ENCODE measurements at places on chromosomes 5 and 9. TPM values are rescaled to one million over a fixed set of nuclear protein-coding genes. Genes with fewer than 3 reads are reported as not detected.

SCGB3A1 gene
- total RNA-seq = not detected

GABRG2 gene
- not detected for total RNA-seq

OR1L4 gene
- total RNA-seq = not detected

MAN1B1 gene
- 47.5 TPM for total RNA-seq

ZNF454 gene
- total RNA-seq = not detected

CCDC183 gene
- total RNA-seq = not detected

PCDHGA12 gene
- total RNA-seq = 0.11 TPM

DNAH5 gene
- not detected for total RNA-seq

DROSHA gene
- total RNA-seq = 98.1 TPM

CENPH gene
- total RNA-seq = 37.0 TPM

LECT2 gene
- not detected for total RNA-seq

BSPRY gene
- 11.1 TPM for total RNA-seq

DNA sequence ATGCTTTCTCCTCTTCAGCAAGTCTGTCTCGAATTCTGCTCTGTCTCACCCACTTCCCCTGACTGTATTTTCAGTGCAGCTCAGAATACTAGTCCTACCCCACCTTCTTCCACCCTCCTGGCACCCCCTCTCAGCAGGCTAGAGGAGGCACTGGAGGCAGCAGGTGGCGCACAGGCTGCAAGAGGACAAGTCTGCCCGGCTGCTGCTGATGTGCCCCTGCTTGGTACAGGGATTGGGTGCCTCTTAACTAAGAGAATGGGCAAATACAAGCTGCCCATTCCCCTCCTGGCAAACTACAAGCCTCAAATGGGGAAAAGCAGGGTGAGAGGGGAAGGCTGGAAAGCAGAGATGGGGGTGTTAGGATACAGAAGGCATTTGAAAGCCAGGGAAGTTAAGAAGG, 5.1 kb downstream of the TLN1 start:
- H3K27ac ChIP-seq = peak overlapping the region; percentile 82
- peaks cover 47% of the 10 kb centered on the region for H3K36me3 ChIP-seq
- H3K4me3 ChIP-seq = no peak overlapping the region
- H3K27me3 ChIP-seq = no peaks in the 10 kb centered on the region
- DNase-seq = no peak
- peaks cover 9% of the 10 kb centered on the region for H3K4me1 ChIP-seq

- peaks cover 9% of the 10 kb centered on the region for H3K4me1 ChIP-seq
- DNase-seq = no peak
- no peak overlapping the region for H3K4me3 ChIP-seq
- no peaks in the 10 kb centered on the region for H3K27me3 ChIP-seq
- no peak overlapping the region for H3K27ac ChIP-seq
- peaks cover 5% of the 10 kb centered on the region for H3K36me3 ChIP-seq
Observed at GRCh38 chr9:128732576-128732975, 8.6 kb upstream of the ZDHHC12 start.

GRCh38 chr5:135212361-135213026, 178.5 kb upstream of the PITX1 start:
- no peak overlapping the region for H3K4me3 ChIP-seq
- H3K27ac ChIP-seq = no peak overlapping the region
- H3K4me1 ChIP-seq = no peaks in the 10 kb centered on the region
- H3K36me3 ChIP-seq = no peaks in the 10 kb centered on the region

GRCh38 chr9:113985968-113986585, 92.0 kb downstream of the AMBP start:
- no peak overlapping the region for H3K27ac ChIP-seq
- no peak for DNase-seq
- no peak overlapping the region for H3K4me3 ChIP-seq
- H3K36me3 ChIP-seq = no peaks in the 10 kb centered on the region
- no peaks in the 10 kb centered on the region for H3K27me3 ChIP-seq

GRCh38 chr5:89307972-89308371, 425.0 kb upstream of the MEF2C start:
- H3K27ac ChIP-seq = no peak overlapping the region
- no peak overlapping the region for H3K4me3 ChIP-seq
- no peaks in the 10 kb centered on the region for H3K36me3 ChIP-seq
- peaks cover 2% of the 10 kb centered on the region for H3K27me3 ChIP-seq
- no peak for DNase-seq
- H3K4me1 ChIP-seq = peaks cover 5% of the 10 kb centered on the region

- DNase-seq = peak; percentile 14
- H3K4me1 ChIP-seq = peaks cover 11% of the 10 kb centered on the region
- no peaks in the 10 kb centered on the region for H3K27me3 ChIP-seq
- H3K36me3 ChIP-seq = no peaks in the 10 kb centered on the region
Observed at GRCh38 chr5:149831492-149831891, 101.4 kb downstream of the PPARGC1B start.

DNA sequence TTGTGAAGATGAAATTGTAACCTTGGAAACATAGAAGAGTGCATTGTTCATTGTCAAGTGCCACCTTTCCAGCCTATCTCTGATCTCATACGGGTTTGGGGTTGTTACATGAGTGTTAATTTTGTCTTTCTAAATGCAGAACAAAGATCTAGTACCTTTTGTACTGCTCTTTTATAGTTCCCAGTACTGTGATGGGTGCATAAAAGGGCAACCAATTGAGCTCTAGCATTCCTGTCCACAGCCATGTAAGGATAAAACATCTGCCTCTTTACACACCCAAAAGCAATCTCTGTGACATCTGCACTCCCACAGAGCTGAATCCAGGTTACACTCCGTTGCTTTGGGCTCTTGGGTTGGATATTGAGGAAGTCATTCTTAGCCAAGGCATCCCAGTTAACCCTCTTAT, 255.2 kb downstream of the SGCD start:
- DNase-seq = no peak
- H3K27me3 ChIP-seq = peaks cover 5% of the 10 kb centered on the region
- no peak overlapping the region for H3K27ac ChIP-seq
- H3K36me3 ChIP-seq = no peaks in the 10 kb centered on the region
- no peak overlapping the region for H3K4me3 ChIP-seq

- H3K27me3 ChIP-seq = peaks cover 11% of the 10 kb centered on the region
- no peak overlapping the region for H3K4me3 ChIP-seq
- H3K4me1 ChIP-seq = peaks cover 4% of the 10 kb centered on the region
Observed at GRCh38 chr5:160266752-160267345, 37.5 kb downstream of the FABP6 start.

GRCh38 chr9:130112538-130113151, 58.9 kb downstream of the GPR107 start:
- no peaks in the 10 kb centered on the region for H3K27me3 ChIP-seq
- DNase-seq = no peak
- H3K4me1 ChIP-seq = peaks cover 23% of the 10 kb centered on the region
- peaks cover 28% of the 10 kb centered on the region for H3K36me3 ChIP-seq
- H3K4me3 ChIP-seq = no peak overlapping the region

- no peak overlapping the region for H3K27ac ChIP-seq
- no peak for DNase-seq
- no peak overlapping the region for H3K4me3 ChIP-seq
- H3K27me3 ChIP-seq = no peaks in the 10 kb centered on the region
- H3K4me1 ChIP-seq = no peaks in the 10 kb centered on the region
Observed at GRCh38 chr5:135008981-135009735, 24.9 kb downstream of the PITX1 start.

DNA sequence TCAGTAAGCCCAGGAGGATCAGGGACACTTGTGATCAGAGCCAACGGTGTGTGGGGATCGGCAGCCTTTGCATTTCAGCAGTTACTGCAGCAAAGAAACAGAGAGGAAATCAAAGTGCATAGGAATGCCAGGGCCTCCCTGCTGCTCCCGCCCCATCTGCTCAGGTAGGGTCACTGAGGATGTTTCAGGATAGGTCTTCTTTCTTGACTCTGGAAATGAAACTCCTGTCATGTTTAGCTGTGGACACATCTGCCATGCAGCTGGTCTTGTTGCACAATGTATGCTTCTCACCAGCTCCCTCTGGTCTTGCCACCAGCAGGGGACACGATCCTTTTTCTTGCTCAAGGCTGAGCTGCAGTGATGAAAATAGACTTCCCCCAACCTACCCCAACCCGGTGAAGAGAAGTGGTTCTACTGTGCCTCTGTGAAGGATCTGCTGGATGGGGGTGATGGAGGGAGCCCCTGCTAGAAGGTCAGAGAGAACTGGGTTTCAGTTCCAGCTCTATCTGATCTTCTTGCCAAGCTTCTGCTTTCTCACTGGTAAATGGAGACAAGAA, 185.2 kb upstream of the KLF4 start:
- no peaks in the 10 kb centered on the region for H3K4me1 ChIP-seq
- H3K36me3 ChIP-seq = no peaks in the 10 kb centered on the region
- H3K4me3 ChIP-seq = no peak overlapping the region
- no peaks in the 10 kb centered on the region for H3K27me3 ChIP-seq

DNA sequence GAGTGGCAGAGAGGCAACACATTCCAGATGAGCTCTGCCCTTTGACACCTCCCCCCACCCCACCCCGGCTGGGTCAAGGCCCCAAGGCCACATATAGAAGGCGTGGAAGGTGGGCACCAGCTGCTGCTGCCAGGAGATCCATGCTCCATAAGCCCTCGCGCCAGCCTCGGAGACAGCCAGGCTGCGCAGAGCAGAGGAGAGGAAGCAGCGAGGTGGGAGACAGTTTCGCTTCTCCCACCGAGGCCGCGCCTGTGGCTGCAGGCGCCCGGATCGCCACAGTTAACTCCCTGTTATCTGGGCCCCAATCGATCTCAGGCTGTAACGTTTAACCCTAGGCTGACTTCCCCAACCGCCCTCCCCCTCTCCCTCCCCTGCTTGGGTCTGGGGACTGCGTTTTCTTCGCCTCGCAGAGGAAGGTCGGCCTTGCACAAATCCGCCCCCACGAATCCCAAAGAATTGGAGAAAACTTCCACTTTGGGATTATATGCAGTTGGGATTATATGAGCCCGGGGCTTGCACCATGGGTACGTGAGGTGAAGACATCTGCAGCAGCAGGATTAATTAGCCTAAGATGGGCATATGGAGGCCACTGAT, 1.1 kb upstream of the CXXC5 start:
- peaks cover 18% of the 10 kb centered on the region for H3K4me1 ChIP-seq
- H3K27me3 ChIP-seq = peaks cover 47% of the 10 kb centered on the region
- no peak for DNase-seq
- peaks cover 2% of the 10 kb centered on the region for H3K36me3 ChIP-seq
- no peak overlapping the region for H3K4me3 ChIP-seq
- H3K27ac ChIP-seq = no peak overlapping the region

DNA sequence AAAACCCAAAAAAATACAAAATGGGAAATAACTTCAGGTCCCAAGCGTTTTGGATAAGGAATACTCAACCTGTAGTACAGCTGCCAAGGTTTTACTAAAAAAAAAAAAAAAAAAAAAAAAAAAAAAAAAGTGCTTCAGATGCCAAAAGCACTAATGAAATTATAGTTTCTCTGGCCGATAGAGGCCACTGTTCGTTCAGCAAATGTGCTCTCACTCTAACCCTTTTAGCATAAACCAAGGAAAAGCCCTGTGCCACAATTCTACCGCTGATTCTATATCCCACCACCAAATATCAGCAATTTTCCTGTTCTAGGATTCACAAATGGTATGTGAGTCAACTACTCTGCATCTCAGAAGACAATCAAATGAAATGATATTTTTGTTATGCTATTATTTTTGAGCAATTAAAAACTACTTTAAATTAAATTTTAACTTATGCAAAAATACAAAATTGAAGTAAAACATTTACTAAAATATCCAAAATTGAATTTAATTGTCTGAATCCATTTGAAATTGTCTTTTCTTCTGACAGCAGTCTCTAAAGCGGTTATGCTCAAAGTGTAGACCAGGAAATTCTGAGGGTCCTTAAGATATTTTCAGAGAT, 79.8 kb downstream of the RICTOR start:
- H3K27me3 ChIP-seq = no peaks in the 10 kb centered on the region
- H3K36me3 ChIP-seq = peaks cover 50% of the 10 kb centered on the region
- H3K27ac ChIP-seq = no peak overlapping the region
- peaks cover 7% of the 10 kb centered on the region for H3K4me1 ChIP-seq

- H3K27ac ChIP-seq = no peak overlapping the region
- no peaks in the 10 kb centered on the region for H3K36me3 ChIP-seq
- no peak overlapping the region for H3K4me3 ChIP-seq
- H3K4me1 ChIP-seq = no peaks in the 10 kb centered on the region
- H3K27me3 ChIP-seq = peaks cover 3% of the 10 kb centered on the region
Observed at GRCh38 chr5:90446961-90447360, 27.6 kb downstream of the MBLAC2 start.

DNA sequence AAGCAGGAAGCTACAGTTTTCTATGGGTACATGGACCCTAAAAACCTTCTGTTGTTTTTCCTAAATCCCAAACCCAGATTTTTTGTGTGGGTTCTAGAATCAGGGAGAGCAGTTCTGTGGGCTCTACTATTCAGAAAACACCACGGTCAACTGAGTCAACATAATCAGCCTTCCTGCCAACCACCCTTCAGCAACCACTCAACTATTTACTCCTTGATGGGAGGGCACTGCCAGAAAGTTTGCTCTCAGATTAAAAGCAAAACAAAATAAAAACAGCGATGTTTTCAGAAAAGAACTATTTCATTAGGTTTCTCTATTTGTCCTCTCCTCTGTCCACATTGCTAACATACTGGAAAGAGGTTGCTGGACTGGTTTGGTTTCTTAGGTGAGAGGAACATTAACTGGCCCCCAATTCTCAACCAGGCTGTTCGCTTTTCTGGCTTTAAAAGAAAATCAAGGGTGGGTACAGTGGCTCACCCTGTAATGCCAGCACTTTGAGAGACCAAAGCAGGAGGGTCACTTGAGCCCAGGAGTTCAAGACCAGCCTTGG, 72.3 kb downstream of the GCNT1 start:
- H3K4me1 ChIP-seq = peaks cover 15% of the 10 kb centered on the region
- no peaks in the 10 kb centered on the region for H3K36me3 ChIP-seq
- no peak overlapping the region for H3K4me3 ChIP-seq
- DNase-seq = no peak
- H3K27ac ChIP-seq = no peak overlapping the region

DNA sequence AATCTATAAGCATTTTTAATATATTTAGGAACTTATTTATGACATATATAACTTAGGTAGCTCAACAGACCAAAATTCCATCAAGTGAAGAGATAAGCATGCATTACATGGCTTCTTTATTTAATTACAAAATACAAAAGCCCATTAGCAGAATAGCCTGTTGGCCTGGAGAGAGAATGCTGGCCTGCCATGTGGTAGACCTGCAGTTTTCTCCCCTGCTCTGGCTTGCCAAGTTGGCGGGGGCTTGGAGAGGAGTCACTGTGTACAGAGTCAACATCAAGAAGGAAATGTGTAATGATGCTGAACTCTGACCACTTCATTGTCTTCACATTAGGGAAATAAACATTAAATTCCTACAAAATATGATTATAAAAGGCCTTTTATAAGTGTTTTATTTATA, 69.8 kb upstream of the CNTLN start:
- H3K4me3 ChIP-seq = no peak overlapping the region

DNA sequence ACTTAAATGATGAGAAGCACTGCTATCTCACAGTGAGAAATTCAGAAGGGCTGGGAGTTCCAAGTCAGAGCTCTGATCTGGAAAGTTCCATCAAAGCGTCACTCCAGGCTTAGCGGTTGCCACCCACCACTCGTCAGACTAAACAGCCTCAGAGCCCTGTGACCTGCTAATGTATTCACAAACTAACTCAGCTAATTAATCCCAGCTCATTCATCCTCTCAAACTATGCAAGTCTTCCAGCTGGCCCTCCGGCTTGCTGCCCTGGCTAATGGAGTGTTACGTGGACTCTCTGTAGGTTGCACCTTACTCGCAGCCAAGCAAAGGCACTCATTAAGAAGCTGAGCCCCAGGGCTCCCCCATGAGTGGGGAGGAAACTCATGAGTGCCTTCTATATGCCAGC, 82.2 kb upstream of the GABRP start:
- H3K4me1 ChIP-seq = no peaks in the 10 kb centered on the region
- no peak overlapping the region for H3K27ac ChIP-seq
- no peak overlapping the region for H3K4me3 ChIP-seq
- no peak for DNase-seq
- H3K27me3 ChIP-seq = peaks cover 2% of the 10 kb centered on the region
- no peaks in the 10 kb centered on the region for H3K36me3 ChIP-seq
